ENCODE measurements at places on chromosomes 2 and 18.

DNA sequence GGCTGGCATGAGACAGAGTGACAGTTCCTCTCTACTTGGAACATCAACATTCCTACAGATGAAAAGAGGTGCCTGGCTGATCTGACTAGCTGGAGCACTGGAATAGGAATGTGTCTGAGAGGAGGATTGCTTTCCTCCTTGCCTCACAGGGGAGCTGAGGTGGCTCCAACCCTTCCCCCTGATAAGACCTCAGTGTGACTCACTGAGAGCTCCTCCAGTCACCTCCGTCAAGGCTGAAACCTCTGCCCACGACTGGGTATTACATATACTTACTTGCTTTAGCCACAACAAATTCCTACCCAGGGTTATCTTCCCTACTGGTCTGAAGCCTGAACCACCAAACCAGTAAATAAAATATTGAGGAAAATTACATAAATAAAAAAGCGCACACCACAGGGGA is 342.7 kb upstream of the REG3G start:
- no peak for DNase-seq

- no peak for DNase-seq
These were observed 2.9 kb downstream of the DSG3 start for GRCh38 chr18:31450409-31450808.

GRCh38 chr2:134336921-134337320 is 83.0 kb downstream of the MGAT5 start:
- DNase-seq = no peak

DNA sequence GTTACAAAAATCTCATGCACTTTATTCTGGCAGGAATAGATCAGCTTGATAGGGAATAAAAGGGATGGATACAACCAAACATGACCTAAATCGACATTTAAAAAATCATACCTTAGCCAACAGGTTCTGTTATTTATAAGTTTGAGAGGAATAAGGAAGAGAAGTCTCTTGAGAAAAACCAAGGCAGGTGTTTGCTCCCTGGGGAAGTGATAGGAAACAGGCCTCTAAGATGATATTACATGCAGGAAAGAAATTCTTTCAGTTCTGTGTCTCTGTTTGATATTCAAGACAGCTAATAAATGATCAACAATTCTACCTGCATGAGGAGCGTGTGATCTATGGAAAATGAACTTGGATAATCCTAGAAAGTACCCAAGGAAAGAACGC is 184.8 kb upstream of the ZEB2 start:
- no peak for DNase-seq

DNA sequence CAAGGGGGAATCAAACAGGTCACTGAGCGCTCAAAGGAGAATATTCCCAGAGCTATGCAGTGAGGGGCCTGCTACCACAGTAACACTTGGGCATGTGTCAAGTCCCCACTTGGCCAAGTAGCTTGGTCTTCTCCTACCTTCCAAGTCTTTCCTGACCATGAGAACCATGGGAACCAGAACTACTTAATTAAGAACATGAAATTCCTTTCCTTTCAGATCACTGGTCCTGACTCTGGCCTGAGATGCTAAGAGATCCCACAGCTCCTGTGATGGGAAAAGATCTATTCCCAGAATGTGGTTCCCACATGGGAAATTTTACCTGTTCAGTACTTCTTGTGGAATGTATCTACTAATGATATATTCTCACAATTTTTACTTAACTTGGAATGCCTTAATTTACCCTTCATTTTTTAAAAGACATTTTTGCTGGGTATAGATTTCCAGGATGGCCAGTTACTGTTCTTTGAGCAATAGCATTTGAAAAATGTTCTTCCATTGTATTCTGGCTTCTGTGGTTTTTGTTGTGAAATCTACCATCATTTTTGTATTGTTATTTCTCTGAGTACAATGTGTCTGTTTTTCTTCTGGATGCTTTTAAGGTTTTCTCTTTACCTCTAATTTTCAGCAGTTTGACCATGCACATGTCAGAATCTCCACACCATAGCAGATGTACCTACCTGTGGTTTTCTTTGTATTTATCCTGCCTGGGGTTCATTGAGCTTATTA is 37.9 kb downstream of the KCNIP3 start:
- no peak for DNase-seq

DNA sequence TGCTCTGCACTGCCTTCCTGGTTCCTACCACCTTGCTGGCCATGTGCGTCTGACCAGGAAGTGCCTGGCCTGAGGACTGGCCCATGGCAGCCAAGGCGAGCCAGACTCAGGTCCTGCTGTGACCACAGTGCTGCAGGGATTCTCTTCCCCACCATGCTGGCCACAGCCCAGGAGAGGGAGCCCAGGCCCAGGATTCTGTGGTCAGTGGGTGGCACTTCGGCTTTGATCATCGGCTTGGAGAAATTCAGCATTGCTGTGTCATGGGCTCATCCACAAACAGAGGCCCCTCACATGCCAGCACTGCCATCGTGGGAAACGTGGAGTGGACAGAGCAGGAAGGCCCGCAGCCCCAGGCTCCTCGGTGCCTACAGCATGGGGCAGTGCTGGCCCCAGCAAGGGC is 211.6 kb downstream of the SEPTIN10 start:
- no peak for DNase-seq

- no peak for DNase-seq
These were observed 751.9 kb downstream of the MBD2 start for GRCh38 chr18:53472546-53472945.

- DNase-seq = no peak
These were observed 23.3 kb upstream of the ST3GAL5 start for GRCh38 chr2:85911814-85912692.

GRCh38 chr2:211477537-211478275 is 921.3 kb downstream of the CPS1 start:
- DNase-seq = no peak

DNA sequence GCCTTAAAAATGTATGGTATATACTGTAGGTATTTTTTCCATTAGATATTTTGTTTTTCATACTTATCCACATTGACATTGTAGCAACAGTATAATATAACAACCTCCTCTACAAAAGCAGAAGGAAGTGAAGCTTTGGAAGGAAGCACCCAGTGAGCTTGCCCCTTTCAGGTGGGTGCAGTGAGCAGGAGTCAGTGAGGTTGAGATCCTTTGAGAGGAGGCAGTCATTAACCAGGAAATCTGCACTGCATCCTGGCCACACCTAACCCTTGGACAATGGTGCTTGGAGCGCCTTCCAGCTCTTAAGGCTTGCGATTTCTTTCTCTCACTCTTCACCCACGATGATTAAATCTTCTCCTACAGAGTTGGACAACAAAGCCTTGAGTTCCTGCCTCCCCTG is 13.9 kb downstream of the IL37 start:
- DNase-seq = no peak

- DNase-seq = no peak
These were observed 17.4 kb downstream of the MYO7B start for GRCh38 chr2:127552846-127553245.

- peak; percentile 85 for DNase-seq
These were observed 175.5 kb downstream of the AGAP1 start for GRCh38 chr2:235669269-235669831.

GRCh38 chr2:207847807-207848544 is 78.3 kb upstream of the FZD5 start:
- peak; percentile 35 for DNase-seq

GRCh38 chr2:143807192-143807591 is 678.0 kb downstream of the ARHGAP15 start:
- no peak for DNase-seq

DNA sequence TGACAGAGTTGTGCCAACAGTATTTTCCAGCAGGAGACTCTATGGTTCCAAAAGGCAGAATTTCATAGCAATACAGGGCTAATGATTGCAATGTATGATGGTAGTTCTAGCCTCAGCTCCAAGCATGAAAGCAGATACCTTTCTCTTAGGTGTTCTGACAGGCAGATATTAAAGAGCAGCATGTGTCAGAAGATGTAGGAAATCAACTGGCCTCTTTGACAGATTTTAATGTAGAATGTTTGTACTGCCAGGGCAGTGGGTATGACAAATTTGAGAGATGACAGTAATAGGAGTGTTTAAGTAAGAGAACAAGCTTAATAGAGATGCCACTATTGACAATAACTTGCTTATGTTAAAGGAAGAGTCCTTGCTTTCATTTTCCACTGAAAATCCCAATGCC is 21.5 kb upstream of the VWC2L start:
- no peak for DNase-seq

- DNase-seq = no peak
These were observed 71.2 kb downstream of the MAP4K4 start for GRCh38 chr2:101768556-101769220.

- DNase-seq = no peak
These were observed 96.7 kb downstream of the GAREM1 start for GRCh38 chr18:32373995-32374394.

DNA sequence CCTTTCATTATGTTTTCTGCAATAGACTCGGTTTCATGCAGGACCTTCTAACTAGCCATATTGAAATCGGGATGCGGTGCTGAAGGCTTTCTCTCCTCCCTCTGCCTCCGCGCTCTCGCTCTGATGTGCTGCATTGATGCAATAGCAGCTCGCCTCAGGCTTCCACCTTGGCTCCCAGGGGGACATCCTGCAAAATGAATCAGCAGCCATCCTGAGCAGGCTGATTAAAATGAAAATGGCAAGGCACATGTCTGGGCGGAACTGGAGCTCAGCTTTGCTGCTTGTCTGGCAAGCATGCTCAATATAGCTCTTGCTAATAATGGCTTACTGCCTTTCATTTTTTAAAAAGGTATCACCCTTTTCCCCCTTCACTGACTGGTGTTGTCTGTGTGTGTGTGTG is 806 bp upstream of the MYT1L start:
- DNase-seq = no peak

GRCh38 chr2:240300261-240300821 is 135.1 kb upstream of the GPC1 start:
- DNase-seq = no peak

DNA sequence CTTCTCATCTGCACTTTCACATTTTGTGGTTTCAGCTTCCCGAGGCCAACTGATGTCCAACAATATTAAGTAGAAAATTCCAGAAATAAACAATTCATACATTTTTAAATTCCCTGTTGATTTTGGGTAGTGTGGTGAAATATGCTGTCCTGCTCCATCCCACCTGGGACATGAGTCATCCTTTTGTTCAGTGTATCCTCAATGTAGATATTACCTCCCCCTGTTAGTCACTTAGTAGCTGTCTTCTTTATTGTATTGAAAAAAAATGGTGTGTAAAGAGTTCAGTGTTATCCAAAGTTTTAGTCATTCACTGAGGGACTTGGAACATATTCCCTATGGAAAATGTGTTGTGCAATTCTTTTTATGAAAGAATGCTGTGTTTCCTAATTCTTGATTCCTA is 348.1 kb downstream of the SOCS6 start:
- no peak for DNase-seq

DNA sequence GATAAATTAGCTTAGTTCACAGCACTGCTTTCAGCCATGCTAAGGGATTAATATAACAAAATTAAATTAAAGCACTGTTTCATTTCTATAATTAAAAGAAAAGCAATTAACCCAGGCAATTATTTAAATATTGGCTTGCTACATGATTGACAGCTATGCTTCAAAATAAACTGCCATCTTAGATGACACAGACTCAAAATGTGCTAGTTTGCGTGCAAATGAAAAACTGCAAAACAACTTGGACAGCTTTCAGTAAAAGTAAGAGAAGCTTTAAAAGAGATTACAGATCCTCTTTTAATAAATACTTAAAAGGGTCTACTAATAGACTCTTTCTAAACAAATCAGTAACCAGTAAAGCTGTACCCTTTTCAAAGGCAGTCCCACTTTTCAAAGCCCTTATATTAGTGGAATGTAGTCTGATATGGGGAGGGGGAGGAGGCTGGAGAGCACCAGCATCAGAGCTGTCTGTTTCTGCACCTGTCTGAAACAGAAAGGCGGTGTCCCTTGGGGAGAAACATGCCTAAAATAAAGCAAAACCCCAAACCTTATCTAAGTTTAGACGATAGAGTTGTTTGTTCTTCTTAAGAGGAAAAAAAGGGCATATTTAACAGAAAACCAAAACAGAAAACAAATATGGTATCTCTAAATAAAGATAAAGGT is 20.8 kb downstream of the EIF2AK3 start:
- DNase-seq = no peak

- no peak for DNase-seq
These were observed 483.1 kb upstream of the CHST9 start for GRCh38 chr18:27668158-27668557.
